ENCODE measurements at places on chromosomes 3 and 15.

DNA sequence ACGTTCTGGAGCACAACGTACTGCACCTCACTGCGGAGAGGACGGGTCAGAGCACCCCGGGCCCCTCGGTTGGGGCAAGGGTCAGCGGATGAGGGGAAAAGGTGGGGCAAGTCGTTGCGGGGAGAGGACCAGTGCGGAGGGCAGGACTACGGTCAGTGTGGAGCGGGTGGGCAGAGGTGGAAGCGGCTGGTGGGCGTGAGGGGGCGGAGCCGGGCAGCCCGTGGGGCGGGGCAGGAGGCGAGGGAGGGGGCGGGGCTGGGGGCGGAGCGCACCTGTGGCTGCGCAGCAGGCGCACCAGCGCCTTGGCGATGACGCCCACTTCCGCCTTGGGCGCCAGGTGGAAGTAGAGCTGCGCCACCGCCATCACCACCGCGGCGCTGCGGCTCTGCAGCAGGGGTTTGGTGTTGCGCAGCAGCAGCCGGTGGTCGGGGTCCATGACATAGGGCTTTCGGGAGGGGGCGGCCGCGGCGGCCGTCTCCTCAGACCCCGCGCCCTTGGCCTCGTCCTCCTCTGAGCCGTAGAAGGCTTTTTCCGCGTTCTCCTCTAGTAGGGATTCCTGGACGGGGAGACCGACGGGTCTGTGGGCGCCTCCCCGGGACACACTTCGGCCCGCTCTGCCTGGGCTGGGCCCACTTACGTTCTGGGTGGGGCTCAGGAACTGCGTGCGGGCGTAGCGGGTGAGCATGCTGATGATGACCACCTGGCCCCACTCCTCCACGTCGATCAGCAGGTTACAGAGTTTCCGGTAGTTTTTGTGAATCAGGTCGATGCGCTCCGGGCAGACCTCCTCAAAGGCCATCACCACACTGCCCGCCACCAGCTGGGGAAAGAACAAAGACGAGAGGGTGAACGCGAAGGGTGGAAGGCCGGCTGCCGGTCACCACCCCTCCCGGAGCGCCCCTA lies 29.2 kb downstream of the AP3B2 start:
- peak; percentile 91 for DNase-seq

DNA sequence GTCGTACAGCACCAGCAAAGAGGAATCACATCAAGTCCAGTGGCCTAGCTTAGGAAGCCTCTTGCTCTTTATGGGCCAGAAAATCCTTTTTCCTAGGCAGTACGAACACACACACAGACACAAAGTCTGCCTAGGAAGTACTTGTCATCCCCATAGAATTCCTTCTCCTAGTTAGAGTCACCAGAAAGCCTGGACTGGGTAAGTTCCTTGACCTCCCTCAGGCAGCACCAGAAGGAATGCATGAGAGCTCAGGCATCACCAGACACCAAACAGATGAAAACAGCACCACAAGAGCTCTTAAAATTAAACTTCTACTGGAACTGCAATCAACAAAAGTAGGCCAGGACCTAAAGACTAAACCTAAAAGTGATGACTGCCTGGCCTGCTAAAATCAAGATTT lies 192.9 kb upstream of the CCDC54 start:
- DNase-seq = no peak

GRCh38 chr15:42143356-42143755 lies 13.1 kb downstream of the PLA2G4F start:
- DNase-seq = peak; percentile 51

DNA sequence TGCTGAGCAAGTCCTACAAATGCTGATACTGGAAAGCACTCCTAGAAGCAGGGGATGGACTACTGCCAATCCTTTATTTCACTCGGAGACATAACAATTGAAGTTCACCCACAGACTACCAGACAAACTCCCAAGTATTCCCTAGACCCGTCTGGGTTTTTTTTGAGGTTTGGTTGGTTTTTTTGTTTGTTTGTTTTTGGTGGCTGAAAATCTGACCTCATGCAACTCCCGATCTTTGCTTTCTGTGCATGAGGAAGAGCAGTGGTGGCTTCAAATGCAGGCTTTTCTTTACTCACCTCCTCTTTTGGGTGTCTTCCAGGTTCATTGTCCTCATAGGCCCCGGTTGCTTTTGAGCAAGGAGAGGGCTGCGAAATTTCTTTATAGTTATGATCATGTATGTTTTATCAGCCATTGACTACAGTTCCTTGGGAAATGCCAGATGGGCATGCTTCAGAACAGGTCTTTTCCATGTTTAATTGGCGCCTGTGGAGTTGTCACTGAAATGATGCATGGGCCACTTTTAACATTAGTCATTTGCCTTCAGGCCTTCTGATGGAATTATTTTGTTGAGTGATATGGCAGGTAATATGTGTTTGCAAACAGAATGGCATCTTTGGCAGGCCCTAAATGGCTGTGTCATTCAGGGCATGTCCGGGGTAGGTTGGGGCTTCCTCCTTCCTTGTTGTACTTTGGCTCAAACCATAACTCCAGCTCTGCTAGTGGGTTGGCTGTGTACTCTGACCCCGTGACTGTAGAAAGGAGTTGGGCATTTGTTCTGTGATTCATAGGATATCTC lies 81.3 kb upstream of the ZBED2 start:
- no peak for DNase-seq

GRCh38 chr15:67276666-67277065 lies 22.1 kb downstream of the IQCH start:
- DNase-seq = no peak

DNA sequence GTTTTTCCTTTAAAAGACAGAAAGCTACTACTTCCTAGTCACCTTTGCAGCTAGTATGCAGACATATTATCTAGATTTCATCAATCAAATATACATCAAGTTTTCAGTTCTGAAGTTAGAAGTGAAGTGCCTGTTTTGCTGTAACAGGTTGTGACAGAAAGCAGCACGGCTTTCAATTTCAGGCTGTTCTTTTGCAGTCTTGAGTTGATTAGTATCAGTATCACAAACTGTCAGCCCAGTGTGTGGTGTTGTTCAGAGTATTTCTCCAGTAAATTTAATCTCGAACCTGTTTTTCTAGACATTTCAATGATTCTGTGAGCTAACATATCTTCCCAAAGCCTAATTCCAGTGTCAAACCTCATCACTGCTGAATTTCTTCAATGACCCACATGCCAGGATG lies 1050.8 kb downstream of the DIPK2A start:
- DNase-seq = no peak

DNA sequence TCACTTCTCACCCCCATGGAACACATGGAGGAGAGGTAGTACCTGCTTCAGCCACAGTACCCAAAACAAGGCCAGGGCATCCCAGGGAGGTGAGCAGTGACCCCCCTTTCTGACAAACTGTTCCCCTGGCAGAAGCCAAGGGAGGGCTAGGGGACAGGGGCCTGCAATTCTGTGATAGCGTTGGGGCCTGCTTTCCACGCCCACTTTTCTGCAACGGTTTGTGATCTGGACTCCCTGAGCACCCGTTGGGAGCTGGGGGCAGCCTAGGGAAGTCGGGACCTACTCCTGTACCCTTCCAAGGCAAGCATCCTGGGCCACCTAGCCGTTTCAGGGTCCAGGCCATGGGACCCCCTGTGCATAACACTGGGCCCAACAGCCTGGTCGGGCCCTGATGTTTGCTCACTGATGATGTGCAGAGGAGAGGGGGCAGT lies 996 bp upstream of the DNAJA4 start:
- no peak for DNase-seq

- no peak for DNase-seq
Observed at GRCh38 chr3:133521946-133522345, 51.5 kb upstream of the CDV3 start.

DNA sequence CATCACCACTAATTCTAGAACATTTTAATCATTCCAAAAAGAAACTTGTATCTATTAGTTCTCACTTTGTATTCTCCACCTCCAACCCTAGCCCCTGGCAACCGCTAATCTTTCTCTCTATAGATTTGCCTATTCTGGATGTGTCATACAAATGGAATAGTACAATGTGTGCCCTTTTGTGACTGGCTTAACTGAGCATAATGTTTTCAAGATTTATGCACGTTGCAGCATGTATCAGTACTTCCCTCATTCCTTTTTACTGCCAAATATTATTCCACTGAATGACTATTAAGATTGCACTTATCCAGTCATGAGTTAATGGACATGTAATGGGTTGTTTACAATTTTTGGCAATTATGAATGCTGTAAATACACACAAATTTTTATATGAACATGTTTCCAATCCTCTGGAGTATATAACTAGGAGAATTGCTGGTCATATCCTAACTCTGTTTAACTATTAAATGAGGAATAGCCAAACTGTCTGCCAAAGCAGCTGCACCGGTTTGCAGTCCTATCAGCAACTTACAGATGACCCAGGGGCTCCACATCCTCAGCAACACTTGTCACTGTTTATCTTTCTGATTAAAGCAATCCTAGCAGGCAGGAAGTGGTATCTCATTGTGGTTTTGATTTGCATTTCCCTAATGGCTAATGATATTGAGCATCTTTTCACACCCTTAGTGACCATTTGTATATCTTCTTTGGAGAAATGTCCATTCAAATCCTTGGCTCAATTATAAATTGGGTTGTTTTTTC lies 42.9 kb downstream of the DCUN1D1 start:
- DNase-seq = no peak

GRCh38 chr15:66749841-66750575 lies 48.0 kb downstream of the SMAD6 start:
- peak; percentile 13 for DNase-seq

- DNase-seq = no peak
Observed at GRCh38 chr15:84611631-84612030, 10.8 kb downstream of the ZSCAN2 start.

- DNase-seq = no peak
Observed at GRCh38 chr15:84702961-84703482, 12.9 kb downstream of the SEC11A start.

- no peak for DNase-seq
Observed at GRCh38 chr15:98289747-98290146, 329.2 kb downstream of the ARRDC4 start.

DNA sequence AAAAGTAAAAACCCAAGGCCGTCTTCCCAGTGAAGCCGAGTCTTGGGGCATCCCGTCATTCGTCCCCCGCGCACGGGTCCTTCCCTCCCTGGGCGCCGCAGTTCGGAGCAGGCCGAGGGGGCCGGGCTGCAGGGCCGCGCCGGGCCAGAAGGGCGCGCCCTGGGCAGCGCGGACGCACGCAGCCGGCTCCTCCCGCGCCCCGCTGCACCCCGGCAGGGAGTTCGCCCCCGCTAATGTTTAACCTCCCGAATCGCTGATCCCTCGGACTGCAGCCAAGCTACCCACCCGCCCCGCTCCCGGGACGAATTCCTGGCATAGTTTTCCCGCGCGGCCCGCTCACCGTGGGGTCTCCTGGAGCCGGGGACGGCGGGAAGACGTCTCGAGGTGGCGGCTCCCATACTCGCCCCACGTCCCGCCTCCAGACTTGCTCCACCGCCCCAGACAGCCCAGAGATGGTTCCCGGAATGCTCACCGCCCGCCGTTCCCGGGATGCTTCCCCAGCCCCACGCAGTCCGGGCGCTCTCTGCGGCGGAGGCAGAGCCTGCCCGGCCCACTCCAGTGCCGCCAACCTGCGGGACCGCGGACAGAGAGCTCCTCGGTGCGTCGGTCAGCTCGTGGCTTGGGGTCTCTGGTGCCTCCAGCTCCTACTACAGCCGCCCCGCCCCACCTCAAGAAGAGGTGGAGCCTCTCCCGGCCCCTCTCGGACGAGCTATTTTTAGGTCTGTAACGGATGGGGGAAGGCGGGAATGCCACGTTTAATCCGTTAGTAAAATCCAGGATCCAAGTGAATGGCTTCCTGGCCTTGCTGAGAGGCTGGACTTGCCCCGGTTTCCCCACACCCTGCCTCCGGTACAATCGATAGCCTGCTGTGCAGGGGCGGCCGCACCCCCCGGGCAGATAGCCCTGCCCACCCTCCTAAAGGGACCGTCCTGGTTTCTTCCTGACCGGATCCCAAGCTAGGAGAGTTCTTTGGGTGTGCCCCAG lies at the start of gene DZIP1L:
DZIP1L (minus strand) TSS at position 621 of the 984 bp plus-strand sequence. CDS start 11,637 bp downstream, outside the sequence.
- DNase-seq = peak; percentile 86

DNA sequence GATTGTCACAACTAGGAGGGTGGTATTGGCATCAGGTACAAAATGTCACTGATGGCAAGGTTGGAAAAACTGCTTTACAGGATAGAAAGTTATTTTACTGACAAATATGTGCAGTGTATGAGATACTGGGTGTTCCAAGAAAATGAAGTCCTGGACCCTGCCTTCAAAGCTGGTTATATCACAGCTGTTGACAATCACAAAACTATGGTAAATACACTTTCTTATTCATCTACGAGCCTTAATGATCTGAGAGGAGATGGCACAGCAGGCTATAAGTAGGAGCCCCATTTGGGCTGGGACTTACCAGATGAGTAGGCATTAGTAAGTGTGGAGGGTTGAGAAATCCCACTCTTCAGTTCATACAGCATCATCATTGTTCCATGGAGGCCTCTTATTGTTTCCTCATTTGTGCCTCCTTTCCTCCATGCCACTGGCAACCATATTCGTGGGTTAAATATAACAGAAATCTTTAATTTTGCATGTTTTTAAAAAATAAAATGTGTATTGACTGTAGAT lies 66.9 kb downstream of the CMTM8 start:
- DNase-seq = no peak

GRCh38 chr3:83769791-83770663 lies 1188.8 kb upstream of the CADM2 start:
- no peak for DNase-seq

DNA sequence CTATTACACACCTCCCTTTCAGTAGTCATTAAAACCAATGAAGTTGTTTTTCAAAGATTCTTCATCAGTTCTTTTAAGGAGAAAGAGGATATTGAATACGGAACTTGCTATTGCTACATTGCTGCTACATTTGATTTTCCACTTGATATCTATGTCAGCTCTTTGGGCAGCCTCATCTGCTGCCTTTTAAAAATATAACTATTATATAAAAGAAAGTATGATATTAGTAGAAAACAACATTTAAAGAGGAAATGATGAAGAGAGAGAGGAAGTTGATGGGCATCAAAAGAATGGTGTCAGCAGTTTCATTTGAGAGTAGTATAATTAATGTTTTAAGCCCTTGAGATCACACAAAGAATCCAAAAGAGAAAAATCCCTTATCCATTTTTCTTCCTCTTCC lies 171.4 kb downstream of the NFKBIZ start:
- no peak for DNase-seq

DNA sequence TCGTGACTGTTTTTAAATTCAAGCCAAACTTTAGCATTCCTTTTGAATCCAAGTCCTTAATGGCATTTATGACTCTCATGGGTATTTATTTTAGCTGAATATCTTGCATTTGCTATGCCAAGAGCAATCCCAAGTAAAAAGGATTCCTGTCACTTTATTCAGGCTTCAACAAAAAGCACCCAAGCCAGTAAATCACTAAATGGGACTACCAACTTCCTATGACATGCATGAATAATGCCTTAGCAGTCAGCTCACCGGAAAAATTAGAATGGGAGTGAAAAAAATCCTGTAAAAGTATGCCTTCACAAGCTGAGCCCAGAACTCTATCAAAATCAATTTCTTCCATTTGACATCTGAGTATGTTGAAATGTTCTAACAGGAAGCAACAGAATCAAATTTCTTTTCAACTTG lies 1297.9 kb downstream of the ROBO2 start:
- no peak for DNase-seq
